Amniotic epithelial cell (primary cell): ENCODE measurements at places on chromosomes 12 and 14.
A peak's percentile ranks its signal among the peaks of the same experiment; 100 is the strongest.

DNA sequence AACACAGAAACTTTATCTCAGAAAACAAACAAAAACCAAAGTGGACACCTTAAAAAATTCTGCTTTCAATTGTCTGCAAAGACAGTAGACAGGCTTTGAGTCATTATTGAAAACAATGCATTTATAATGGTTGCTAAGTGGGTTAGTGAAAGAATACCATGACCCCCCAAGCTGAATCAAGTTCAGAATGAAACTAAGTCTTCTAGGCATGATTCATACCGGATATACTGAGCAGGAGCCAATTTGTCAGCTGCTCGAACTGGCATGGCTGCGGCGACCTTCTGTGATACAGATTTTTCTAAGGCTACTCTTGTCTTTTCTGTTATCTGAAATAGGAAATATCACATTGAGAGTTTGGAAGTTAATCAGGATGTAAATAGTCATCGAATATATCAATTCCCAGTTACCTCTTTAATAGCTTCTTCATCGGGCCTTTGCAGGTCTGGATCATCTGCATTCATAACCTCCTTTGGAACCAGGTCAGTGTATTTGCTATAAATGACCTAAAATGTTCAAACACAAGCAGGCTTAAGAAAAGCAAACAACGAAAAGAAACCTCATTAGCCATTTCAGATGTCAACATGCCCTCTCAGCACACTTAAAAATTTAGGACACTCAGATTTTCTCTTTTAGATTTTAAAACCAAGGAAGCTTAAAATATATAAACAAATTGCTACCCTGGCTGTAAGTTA is 22.3 kb downstream of the SNW1 start:
- peak; percentile 7 for DNase-seq

DNA sequence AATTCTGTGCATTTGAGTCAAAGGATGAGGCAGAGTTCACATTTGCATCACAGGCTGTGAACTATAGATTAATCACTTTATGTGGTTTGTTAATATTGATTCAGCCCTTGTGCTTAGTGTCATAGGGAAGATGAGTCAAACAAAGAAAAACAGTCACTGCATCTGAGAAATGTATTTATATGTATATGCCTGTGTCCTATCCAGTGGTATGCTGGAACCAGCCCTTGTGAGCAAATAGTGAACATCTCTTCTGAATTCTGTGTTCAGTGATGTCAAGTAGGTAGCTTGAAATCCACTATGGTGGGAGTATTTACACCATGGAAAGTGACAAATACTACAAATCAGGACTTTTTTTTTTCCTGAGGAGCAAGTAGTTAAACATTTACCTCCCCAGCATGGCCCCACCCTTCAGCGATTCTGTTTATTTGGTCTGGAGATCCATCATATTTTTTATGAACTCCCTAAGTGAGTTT is 128.5 kb downstream of the HMGA2 start:
- DNase-seq: no peak

GRCh38 chr14:52871606-52872005 is 79.2 kb downstream of the FERMT2 start:
- DNase-seq: no peak

DNA sequence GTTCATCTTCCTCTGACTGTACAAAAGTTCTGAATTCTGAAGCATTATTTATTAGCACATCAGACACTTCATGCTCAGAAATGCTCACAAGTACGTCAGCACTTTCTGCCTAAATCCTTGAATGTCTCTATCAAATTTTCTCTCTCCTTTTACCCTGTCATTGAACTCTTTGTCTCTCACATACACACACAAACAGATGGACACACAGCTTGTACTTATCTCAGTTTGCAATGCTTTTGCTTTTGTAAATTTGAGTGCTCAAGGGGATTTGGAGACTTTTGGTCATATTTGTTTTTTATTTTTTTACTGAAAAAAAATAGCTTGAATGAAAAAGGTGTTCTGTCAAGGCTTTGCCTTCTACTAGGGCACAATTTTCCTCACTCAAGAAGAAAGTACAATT is 64.2 kb upstream of the PDZRN4 start:
- no peak for DNase-seq

- DNase-seq: no peak
These were observed 5.5 kb downstream of the TBK1 start for GRCh38 chr12:64457466-64457865.

- DNase-seq: no peak
These were observed 58.5 kb downstream of the PLXNC1 start for GRCh38 chr12:94206886-94207285.

DNA sequence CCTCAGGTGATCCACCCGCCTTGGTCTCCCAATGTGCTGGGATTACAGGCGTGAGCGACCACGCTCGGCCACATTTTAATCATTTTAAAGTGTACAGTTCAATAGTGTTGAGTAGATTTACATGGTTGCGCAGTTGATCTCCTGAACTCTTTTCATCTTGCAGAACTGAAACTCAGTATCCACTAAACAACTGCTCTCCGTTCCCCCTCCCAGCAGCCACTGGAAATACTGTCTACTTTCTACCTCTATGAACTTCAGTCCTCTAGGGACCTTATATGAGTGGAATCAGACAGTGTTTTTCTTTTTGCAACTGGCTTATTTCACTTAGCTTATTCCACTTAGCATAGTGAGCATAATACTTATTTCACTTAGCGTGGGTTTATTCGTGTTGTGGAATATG is 53.7 kb downstream of the KCTD10 start:
- DNase-seq: no peak

GRCh38 chr12:101829639-101830366 is 956 bp downstream of the GNPTAB start:
- no peak for DNase-seq

DNA sequence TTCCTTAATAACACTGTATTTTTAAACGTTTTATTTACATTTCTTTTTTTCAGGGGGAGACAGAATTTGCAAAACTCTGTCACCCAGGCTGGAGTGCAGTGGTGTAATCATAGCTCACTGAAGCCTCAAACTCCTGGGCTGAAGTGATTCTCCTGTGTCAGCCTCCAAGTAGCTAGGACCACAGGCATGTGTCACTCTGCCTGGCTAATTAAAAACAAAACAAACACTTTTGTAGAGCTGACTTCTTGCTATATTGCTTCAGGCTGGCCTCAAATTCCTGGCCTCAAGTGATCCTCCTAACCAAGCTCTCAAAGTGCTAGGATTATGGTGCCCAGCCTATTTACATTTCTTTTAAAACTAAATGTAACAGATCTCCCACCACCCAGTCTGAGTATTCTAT is 12.7 kb downstream of the CPSF6 start:
- DNase-seq: peak; percentile 15

DNA sequence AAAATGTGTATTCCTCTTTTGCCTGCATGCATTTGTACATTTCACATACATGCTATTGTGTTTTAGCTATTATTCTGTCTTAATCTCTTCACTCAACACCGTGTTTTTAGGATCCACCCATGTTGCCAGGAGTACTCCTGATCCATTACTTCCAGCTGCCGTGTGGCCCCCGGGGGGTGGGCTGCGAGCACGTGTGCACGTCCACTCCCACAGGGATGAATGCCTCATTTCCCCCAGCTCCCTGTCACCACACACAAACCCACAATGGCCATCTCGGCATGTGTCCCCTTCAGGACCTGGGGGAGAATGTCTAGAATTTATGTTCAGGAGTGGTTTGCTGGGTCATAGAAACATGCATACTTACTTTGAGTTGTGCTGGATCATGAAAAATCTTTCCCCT is 62.7 kb upstream of the ACTN1 start:
- DNase-seq: no peak

DNA sequence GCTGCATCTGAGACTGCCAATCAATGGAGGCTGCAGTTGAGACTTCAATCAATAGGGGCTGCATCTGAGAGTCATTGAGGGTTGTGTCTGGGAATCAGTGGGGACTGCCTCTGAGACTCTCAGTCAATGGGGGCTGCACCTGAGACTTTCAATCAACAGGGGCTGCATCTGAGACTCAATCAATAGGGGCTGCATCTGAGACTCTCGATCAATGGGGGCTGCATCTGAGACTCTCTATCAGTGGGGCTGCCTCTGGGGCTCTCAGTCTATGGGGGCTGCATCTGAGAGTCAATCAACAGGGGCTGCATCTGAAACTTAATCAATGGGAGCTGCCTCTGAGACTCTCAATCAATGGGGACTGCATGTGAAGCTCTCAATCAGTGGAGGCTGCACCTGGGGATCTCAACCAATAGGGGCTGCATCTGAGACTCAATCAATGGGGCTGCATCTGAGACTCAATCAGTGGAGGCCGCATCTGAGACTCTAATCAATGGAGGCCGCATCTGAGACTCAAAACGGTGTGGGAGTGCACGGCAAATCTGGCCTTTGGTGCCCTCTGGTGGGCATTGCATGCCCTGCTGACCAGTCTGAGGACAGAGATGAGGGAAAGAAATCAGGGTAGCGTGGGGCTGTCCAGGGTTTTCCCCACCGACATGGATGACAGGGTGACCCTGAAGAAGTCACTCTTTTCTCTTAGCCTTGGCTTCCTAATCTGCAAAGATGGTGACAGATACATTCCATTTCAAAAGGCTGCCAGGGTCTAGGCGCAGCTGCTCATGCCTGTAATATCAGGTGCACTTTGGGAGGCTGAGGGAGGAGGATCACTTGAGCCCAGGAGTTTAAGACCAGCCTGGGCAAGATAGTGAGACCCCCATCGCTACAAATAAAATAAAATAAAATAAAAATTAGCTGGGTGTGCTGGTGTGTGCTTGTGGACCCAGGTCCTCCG is 41.3 kb upstream of the EIF5 start:
- peak; percentile 38 for DNase-seq

DNA sequence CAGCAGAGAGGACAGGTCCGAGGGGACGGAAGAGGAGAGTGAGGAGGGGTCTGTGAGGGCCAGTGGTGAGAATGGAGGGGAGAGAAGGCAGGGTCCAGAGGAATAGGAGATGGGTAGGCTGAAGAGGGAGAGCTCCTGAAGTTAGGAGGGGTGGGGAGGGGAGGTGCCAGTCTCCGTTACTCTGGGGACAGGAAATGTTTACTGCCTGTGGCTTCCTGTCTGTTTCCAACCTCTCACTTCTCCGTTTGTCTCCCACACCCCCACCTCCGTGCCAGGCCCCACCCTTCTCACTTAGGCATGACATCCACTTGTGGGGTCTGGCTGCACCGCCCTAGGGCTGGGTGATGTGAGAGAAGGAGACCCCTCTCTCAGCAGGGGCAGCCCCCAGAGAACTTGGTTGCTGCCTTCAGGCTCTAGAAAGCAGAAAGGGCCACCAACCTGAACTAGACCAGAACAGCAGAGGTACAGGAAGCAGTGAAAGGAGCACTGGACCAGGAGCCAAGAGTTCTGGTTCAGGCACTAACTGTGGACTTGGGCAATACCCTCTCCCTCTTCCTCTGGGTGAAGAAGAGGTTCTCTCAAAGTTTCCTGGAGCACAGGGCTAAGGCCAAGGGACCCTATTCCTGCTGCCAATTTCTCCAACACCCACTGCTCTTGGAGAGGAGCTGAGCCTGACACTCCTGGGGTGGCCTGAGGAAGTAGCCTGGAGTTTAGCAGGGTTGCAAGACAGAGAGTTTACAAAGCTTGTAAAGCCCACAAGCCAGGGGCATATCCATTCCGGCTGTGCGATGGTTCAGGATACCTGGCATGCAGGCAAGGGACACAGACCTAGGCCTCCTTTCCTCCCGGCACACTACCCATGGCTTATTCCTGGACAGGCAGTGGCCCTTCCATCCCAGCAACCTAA is 5.5 kb downstream of the ITGA5 start:
- peak; percentile 53 for DNase-seq

- DNase-seq: peak; percentile 32
These were observed 53.0 kb upstream of the ANP32D start for GRCh38 chr12:48419116-48419935.

DNA sequence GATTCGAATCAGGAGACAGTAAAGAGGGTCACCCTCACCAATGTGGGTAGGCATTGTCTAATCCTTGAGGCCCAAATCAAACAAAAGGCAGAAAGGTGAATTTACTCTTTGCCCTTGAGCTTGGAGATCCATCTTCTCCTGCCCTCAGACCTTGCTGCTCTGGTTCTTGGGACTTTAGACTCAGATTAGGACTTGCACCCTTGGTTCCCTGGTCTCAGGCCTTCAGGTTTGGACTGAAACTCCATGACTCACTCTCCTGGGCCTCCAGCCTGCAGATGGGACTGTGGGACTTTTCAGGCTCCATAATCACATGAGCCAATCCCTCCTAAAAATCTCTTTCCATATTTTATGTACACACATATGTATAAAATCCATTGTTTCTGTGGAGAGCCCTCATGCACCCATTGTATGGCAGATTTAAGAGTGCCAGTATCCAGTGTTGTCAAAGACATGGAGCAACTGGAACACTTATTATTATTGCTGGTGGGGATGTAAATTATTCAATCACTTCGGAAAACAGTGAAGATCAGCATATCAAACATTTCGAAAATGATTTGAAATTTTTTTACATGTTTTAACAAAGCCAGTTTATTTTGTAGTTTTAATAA is 48.7 kb downstream of the EID3 start:
- DNase-seq: no peak

DNA sequence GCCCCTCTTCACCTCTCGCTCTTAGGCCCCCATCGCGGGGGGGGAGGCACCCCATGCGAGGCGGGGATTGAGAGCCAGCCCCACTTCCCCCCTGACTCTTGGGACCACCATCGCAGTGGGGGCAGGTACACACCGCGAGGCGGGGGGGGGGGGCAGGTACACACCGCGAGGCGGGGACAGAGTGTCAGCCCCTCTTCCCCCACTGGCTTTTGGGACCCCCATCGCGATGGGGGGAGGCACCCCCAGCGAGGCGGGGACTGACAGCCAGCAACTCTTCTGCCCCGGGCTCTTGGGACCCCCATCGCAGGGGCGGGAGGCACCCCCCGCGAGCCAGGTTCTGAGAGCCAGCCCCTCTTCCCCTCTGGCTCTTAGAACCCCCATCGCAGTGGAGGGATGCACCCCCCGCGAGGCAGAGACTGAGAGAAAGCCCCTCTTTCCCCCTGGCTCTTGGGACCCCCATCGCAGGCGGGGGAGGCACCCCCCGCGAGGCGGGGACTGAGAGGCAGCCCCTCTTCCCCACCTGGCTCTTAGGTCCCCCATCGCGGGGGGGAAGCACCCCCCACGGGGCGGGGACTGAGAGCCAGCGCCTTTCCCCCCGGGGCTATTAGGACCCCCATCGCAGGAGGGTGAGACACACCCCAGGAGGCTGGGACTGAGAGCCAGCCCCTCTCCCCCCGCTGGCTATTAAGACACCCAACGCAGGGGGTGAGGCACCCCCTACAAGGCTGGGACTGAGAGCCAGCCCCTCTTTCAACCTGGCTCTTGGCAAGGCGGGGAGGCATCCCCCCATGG is 196.5 kb upstream of the PZP start:
- DNase-seq: no peak
